ENCODE measurements at places on chromosomes 11 and 22. TPM values are rescaled to one million over a fixed set of nuclear protein-coding genes. Genes with fewer than 3 reads are reported as not detected.

DNA sequence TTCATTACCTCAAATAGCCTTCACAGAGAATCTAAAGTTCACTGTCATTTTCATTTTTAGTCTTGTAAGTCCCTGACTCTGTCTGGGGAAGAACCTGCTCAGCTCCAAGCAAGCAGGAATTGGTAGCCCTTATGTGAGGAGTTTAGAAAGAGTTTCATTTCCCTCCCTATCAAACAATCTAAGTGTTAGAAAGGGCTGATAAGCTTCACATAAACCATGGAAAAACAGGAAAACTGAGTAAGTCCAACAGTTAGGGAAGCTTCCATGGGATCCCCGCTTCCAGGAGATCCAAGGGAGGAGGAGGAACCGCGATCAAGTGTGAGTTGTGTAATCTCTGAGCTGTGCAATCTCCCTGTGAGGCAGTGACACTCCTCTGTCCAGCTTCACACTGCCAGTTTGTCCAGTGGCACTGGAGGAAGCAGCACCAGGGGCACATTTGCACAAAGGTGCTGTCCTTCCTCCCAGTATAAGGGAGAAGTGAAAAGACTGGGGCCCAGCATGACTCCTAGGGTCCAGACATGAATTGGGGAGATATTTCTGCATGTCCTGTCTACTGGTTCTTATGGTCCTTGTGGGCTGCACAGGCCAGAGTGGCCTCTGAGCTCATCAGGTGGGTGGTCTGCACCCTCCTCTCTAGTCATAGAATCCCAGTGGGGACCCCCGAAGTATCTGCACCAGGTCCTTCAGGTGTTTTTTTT, 4.3 kb downstream of the PRAME start:
- DNase-seq, result no peak

DNA sequence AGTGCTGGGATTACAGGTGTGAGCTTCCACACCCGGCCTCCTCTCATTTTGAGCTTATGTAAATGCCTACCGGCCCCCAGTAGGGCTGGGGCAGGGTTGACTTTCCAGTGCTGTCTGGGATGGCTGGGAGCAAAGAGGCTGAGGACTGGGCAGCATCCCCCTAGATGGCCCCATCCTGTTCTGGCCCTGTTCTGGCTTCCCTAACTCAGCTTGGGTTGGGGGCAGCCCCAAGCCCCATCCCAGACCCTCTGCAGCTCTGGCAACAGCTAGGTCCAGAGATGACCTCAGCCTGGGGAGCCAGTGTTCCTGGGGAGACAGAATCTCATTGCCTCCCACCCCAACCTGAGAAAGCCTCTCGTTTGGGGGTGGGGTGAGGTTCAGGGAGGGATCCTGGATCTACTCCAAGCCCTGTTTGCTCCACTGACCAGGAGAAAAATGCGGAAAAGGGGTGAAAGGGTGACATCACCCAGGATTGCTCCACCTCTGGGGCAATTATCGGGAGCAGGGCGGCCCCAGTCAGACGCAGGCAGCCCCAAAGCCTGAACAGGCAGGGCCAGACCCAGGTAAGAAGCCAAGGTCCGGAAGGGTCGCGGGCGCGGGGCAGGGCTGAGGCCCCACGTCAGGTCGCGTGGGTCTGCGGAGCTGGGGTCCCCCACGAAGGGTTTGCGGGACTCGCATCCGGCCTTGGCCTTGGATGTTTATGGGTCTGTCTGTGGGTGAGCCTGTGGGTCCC, at the start of gene PNPLA2:
Gene PNPLA2, plus strand, starts transcription at position 519 of the 733 bp plus-strand sequence. CDS start 805 bp downstream, outside the sequence.
- DNase-seq, result no peak

- no peak for DNase-seq
Observed at GRCh38 chr11:57380975-57381374, at the start of gene PRG3. TSS of gene PRG3 (minus strand) at chr11:57381150. CDS start at chr11:57380708, 442 bp downstream.

DNA sequence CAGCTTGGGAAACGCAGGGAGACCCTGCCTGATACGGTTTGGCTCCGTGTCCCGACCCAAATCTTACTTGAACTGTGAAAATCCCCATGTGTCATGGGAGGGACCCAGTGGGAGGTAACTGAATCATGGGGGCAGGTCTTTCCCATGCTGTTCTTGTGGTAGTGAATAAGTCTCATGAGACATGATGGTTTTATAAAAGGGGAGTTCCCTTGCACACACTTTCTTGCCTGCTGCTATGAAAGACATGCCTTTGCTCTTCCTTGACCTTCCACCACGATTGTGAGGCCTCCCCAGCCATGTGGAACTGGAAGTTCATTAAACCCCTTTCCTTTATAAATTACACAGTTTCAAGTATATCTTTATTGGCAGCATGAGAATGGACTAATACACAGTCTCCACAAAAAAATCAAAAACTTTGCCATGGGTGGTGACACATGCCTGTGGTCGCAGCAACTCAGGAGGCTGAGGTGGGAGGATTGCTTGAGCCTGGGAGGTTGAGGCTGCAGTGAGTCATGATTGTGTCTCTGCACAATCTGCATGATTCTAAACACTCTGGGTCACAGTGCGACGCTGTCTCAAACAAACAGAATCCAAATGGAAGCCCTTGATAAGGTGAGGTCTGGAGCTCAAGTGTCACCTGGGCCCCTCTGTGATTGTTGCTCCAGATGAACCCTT, 34.9 kb downstream of the SYN3 start:
- DNase-seq, result no peak

GRCh38 chr11:74847395-74847794, 98.7 kb downstream of the RNF169 start:
- DNase-seq, result no peak

DNA sequence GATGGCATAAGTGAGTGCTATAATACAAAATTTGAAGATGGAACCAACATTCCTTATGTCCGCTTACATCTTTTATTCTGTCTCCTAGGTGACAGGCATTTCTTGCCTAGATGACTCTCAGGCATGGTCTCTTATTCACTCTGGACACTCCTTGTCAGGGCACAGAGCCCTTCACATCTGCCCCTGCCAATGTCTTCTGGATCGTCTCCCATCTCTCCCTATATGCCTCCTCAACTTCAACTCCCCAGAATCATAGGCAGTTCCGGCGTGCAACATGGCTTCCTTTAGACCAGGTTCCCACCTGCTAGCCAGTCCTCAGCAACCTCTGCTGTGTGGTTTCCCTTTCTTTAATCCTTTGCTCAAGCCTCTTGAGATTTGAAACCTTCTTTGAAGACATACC, 300.9 kb downstream of the TENM4 start:
- no peak for DNase-seq

DNA sequence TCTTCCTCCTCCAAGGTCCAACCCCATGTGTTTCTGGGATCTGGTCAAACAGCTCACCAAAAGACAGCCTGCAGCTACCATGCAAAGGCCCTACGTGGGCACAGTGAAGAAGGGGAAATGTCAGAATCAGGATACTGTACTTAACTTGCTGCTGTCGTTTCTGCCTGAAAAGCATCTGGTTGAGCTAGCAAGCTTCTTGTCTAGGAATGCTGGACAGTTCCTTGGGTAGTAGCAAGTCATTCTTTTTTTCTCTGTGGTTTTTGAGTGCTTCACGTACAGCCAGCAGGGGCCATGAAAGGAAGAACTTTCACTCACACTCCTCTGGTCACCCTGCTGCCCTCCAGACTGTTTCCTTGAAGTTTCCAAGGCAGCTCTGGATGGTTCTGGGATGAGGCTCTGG, 24.7 kb downstream of the RCOR2 start:
- no peak for DNase-seq

GRCh38 chr11:36711104-36711825, 113.2 kb upstream of the RAG2 start:
- no peak for DNase-seq

- DNase-seq, result peak; percentile 2
Observed at GRCh38 chr11:2701898-2702434, 2.2 kb upstream of the KCNQ1OT1 start.

Gene IGSF22
- 0.49 TPM for total RNA-seq

Gene UBQLN3
- 0.14 TPM for total RNA-seq

Gene TRIM48
- not detected for total RNA-seq

Gene IFITM1
- total RNA-seq, result 83.5 TPM

Gene OR51B2
- total RNA-seq, result not detected
